ENCODE measurements at places on chromosomes 6 and 20.

DNA sequence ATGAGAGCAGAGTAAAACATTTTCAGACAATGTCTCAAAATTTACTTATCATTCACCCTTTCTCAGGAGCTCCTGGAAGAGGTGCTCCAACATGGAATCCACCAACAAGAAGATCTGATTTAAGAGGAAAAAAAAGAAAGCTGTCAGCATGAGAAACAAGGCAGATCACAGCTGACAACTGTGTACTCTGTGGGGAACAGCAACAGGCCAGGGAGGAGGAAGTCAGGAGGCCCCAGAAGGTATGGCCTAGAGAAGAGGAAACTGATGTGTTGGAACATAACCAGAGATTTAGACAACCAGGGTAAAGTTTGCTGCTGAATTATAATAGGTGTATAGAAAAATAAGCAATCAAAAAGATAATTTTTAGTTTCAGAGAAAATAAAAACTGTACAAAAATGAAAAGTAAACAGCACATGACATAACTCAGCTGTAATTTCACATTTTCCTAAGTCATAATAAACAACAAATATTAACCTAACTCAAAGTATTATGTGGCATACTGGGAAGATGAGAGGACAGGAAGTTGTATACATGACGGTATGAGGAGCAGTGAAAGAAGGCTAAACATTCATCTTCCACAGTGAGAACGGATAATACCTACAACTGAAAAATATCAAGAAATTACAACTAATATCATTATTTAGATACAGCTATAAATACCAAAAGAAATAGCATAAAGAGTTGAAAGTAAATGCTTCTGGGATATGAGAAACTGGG, 113.6 kb upstream of the EMILIN3 start:
- DNase-seq = no peak

- no peak for DNase-seq
Observed at GRCh38 chr6:69936674-69937363, 70.5 kb downstream of the COL19A1 start.

- no peak for DNase-seq
Observed at GRCh38 chr6:93516441-93516840, 97.1 kb upstream of the EPHA7 start.

DNA sequence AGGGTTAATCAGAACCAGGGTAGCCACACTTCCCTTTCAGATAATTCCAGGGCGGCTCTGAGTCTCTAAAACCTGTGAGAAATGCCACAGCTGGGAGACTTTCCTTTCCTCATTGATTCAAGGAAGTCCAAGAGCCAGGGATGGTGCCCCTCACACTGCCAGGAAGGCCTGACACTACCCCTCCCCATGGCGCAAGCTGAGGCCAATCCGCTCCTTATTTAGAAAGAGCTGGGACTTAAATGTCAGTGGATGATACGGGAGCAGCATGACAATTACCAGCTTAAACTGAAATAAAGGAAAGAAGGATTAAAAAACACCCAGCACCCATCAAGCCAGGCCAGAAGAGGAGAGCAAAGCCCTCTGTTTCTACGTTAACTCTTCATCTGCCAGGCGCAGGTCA, 244.4 kb downstream of the LRFN2 start:
- no peak for DNase-seq

- DNase-seq = no peak
Observed at GRCh38 chr20:59010995-59011873, 4.2 kb upstream of the CTSZ start.

- no peak for DNase-seq
Observed at GRCh38 chr6:35128042-35128441, 13.1 kb downstream of the TCP11 start.

- DNase-seq = no peak
Observed at GRCh38 chr6:148928811-148929210, 182.0 kb downstream of the UST start.

DNA sequence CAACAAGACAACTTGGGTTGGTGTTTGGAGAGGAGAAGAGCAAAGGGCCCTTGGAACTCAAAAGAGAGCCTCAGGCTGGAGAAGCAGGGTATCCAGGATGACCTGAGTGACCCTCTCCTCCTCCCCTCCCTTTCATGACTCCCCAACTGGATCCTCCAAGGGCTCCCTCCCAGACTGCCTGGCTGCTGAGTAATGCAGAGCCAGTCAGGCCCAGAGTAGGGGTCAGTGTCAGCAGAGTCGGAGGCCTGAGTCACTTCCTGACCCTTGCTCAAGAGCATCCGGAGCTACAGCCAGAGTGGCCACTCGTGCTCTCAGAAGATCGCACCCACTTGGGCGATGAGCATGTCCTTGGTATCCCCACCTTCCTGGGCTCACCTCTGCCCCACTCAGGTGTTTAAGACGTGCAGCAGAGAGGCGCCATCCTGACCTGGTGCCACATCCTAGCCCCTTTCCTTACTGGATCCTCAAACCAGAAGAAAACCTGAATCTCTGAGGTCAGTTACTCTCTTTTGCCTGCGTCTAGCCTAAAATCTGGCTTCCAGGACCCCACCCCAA, 2.8 kb upstream of the MAPK13 start:
- DNase-seq = no peak

DNA sequence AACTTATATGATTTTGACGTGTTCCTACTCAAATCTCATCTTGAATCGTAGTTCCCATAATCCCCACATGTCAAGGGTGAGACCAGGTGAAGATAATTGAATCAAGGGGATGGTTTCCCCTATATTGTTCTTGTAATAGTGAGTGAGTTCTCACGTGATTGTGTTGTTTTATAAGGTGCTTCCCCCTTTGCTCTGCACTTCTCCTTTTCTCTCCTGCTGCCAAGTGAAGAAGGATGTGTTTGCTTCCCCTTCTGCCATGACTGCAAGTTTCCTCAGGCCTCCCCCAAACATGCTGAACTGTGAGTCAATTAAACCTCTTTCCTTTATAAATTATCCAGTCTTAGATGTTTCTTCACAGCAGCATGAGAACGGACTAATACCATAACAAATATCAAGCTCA, 83.2 kb downstream of the MANEA start:
- DNase-seq = no peak

GRCh38 chr6:75351570-75351969, 67.0 kb upstream of the TMEM30A start:
- no peak for DNase-seq

GRCh38 chr20:25622450-25623224, 1.2 kb downstream of the NANP start:
- DNase-seq = no peak

DNA sequence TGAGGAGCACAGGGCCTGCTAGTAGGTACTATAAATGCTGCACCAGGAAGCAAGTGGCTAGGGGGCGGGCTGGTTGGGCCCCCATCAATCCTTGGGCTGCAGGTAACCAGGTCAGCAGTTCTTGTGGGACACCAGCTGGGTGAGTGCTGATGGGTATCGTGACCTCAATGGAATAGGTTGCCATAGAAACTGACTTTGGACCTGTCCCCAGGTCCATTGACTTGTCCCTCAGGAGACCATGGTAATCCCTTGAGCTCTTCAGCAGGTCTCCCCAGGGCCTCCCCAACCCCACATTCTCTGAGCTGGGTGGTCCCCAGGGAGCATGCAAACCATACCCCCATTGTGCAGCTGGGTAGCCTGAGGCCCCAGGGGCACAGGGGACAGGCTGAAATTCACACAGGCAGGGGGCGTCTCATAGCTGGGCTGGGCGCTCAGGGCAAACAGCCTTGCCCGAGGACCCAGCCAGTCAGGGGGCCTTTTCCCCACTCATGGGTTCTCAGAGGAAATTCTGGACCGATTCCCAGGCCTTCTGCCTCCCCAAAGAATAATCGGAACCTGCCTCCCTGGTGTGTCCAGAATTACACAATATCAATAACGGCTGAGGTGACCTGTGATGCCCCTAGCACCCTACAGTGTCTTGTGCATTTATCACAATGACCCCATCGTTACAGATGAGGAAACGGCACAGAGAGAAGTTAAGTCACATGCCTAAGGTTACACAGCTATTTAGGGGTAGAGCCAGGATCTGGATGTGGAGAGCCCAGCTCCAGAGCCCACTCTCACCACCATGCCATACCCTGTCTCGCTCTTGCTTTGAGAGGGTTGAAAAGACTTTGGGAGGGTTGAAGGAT, 35.9 kb downstream of the SRC start:
- no peak for DNase-seq

- no peak for DNase-seq
Observed at GRCh38 chr6:11144393-11144851, 32.9 kb upstream of the ERVFRD-1 start.

DNA sequence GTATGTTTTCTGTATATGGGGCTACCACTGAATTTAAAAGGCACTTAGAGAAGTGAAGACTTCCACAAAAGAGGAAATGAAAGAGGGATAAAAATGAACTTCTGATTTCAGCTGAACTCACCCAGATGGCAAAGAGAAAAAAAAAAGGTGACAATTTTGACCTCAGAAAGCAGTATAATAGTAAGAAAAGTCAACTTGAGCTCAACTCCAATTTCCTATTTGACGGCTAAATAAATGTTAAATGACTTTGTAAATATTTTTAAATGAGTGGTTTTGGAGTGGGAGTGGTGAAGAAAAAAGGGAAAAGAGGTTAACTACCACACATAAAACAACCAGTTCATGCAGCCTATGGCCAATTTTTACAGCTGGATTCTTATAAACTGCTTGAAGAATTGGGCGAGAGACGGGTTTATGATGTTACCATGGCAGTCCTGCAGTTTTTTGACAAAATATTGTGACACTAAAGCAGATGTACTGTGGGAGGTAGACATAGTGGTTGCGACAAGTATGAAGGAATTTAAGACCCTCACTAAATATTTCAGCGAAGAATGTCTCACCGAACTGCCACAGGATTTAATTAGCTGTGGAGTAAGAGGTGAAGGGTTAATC, 49.8 kb upstream of the ADTRP start:
- no peak for DNase-seq

DNA sequence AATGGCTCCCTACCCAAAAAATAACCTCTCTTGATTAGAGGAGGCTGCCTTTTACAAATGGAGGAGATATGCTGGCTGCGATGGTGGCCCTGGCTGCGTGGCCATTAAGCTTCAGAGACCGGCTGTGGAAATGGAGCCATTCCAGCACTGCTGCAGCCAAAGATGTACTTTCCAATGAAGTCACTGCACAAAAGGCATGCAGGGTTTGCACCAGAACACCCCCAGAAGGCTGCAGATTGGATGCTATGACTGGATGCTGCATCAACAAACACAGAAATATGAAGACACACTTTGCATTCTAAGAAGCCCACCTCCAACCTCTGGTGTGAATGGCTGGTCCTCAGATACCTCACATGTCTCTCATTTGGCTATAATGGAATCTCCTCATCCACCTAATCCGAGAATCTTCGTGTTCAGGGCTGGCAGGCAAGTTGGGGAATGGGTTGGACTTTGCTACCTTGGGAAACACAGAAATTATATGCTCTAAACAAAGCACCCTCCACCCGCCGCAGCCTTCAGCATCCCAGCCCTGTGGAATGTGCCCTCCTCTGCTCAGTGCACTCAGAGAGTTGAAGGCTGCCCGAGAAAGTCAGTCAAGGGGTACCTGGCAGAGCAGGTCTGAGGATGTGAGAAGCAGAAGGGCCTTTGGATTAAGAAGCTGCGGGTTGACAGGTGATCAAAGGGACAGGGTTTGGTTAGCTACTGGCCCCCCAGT, 35.3 kb downstream of the APCDD1L start:
- no peak for DNase-seq

DNA sequence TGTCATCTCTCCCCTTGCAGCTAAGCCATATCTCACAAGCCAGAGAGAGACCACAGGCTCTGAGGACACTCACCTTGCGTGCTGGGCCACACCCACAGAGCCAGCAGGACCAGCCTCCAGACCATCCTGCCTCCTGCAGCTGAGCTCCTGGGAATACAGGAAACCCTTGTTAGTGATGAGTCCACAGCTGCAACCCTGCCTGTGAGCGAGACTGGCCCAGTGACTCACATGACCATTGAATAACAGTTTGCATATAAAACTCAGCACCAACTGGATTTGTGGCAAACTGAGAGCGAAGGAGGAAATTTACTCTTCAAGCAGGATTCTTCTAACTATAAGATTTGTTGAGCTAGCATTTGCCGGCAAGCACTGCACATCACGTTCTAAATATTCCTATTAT, 3.0 kb downstream of the THBS2 start:
- no peak for DNase-seq

- DNase-seq = no peak
Observed at GRCh38 chr6:128233531-128233930, 286.9 kb downstream of the PTPRK start.

- DNase-seq = no peak
Observed at GRCh38 chr6:138509371-138509770, 10.1 kb upstream of the NHSL1 start.

- DNase-seq = no peak
Observed at GRCh38 chr6:148392671-148393070, 50.0 kb downstream of the SASH1 start.

DNA sequence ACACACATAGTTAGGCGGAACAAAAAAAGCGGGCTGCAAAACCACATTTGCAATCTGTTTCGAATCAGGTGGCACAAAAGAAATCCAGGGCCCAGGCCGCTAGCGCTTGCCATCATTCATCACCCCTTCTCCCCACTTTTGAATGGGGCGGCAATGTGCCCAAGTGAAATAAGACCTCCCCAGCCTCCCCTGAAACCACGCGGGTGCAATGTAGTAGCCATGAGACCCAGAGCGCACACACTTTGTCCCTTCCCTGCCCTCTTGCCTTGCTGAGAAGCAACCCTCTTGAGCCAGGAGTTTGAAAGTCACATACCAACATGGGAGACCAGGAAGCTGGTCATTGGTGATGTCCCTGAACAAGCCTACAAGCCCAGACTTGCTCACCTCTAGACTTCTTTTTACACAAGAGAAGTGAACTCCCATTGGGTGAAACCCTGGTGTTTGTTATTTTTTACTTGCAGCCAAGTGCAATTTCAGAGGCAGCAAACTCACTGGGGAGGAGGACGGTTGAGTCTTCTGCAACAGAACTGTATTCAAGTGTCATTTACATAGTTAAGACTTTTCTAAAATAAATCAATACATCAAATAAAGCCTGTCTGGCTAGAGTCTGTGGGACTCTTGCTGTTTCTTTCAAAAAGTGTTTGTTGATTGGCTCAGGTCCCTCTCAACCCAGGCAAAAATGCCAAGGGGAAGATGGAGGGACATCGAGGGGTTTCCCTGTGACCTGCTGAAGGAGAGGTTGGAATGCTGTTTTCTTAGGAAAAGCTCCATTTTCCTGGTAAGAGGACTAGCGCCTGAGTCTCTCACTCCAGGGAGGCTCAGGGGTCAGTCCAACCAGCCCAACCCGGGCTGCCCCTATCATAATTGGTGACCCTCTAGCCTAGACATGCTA, 138.1 kb upstream of the PTPN1 start:
- DNase-seq = peak; percentile 86

- DNase-seq = no peak
Observed at GRCh38 chr20:3119044-3119443, 34.5 kb upstream of the AVP start.

DNA sequence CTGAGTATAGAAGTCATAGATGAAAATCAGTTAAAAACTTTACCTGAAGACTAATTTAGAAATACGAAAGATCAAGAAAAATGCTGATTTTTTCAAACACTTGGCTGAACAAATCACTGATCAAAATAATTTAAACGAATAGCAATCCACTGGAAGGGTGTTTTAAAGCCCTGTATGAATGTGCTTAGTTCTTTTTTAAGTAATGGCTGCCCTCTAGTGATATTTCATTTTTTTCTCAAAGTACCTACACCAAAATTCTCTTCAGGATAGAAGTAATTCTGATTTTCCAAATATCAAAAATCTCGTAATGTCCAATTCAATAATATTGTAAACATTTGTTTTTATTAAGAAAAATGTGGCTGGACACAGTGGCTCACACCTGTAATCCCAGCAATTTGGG, 32.5 kb downstream of the AKAP7 start:
- DNase-seq = no peak

Data from NCI-H510A (cell line).